ENCODE measurements at places on chromosomes 3 and 15.

DNA sequence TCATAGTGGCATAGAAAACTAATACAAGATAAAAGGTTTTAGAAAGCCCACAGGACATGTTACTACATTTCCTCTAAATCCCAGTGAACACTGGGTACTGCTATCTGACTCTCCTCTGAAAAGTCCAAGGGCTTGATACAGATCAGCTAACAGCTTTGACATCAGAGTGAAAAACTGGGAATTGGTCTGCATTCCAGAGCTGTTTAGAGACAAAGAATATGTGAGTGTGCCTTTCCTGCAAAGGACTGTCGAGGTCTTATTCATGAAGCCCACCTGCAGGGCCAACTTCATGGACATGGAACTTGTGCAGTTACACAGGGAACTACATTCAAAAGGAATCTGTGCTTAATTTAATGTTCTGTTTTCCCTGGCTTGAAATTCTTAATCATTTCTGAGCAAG is 5.2 kb upstream of the TMCO5A start:
- DNase-seq, result no peak

DNA sequence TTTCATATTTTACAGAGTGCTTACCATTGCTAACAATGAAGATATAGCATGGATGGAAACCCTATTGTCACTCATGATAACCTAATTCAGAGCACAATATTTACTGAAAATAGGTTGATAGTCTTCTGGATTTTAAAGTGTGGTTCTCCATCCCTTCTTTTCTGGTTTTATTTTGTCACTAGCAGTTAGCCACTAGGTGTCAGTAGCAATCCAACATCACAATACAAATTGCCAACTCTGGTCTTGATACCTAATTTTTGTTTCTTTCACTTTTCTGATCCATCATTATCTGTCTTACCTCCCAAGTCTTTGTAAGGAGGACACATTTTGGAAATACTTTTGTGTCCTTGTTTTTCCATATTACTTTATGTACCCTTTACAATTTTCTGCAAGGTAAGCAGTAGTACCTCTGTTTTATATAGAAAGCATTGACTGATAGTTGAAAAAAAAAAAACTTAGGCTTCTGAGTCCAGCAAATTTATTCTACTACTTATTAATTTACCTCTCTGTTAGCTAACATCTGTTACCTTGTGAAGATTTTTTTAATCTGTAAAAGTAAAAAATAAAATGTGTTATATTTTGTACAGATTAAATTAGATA is 28.3 kb upstream of the CRYBG3 start:
- DNase-seq, result no peak

DNA sequence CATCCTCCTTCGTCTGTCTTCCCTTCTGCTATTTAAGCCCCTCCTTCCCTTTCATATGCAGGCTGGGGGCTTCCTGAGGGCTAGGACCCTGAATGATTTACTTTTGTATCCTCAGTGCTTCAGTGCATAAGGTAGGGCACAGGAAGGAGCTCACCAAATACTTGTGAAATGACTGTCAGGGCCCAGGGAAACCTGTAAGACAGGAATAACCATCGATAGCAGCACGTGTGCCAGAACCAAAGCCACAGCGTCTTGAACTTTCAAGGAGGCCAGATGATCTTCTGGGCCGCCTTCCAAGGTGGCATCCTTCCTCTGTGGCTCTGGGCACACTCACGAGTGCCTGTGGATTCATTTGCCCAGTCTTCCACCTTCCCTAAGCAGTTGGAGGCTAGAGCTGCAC is 3.9 kb downstream of the TMED3 start:
- no peak for DNase-seq

GRCh38 chr15:78695854-78696253 is 54.8 kb upstream of the CHRNB4 start:
- no peak for DNase-seq

DNA sequence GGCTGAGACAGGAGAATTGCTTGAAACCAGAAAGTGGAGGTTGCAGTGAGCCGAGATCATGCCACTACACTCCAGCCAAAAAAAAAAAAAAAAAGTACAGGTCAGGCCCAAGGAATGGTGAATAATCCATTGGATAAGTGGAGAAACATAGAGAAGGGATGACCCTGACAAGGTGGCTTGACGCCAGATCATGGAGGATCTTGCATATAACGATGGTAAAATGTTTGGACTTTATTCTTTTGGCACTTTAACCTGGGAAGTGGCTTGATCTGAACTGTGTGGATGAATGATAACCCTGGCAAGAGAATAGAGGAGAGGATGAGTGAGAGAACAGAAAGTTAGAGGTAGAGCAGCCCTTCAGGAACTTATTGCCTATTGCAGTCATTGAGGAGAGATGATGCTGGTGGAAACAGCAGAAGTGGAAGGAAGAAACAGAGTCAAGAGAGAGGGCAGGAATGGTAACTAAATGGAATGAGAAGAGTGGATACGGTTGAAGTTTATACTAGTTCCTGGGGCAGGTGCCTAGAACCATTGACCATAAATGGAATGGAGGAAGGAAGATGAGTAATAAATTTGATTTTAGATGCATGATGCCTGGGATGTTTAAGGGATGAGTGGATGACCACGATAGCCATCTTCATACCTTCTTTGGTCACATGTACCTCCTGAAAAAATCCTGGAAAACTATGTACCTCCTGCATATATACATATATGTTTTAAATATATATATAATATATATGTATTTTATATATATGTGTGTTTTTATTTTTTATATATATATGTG is 57.8 kb downstream of the BLM start:
- DNase-seq, result no peak

- DNase-seq, result no peak
Observed at GRCh38 chr3:146470425-146470990, 1.1 kb upstream of the PLSCR2 start.
